ENCODE measurements at places on chromosomes 6 and 20.

DNA sequence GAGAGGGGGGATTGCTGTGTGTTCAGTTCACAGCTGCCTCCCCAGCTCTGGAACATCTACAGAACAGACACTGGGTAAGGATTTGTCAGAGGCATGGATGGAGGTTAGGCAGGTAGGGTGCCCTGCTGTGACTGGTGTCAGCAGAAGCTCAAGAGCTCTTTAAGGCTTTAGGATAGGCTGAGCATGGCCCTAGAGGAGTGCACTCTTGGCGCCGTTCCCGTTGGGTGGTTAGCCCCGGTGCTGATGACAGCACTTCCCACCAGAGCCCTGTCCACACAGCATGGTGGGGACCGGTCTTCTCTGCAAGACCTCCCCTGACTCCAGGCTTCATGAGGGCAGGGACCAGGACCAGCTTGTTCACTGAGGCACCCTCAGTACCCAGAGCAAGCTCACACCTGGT lies 262.0 kb downstream of the BMP7 start:
- no peak for DNase-seq
- H3K4me3 ChIP-seq: no peak overlapping the region

- DNase-seq: no peak
- H3K4me1 ChIP-seq: no peaks in the 10 kb centered on the region
- H3K27ac ChIP-seq: no peak overlapping the region
- H3K36me3 ChIP-seq: no peaks in the 10 kb centered on the region
- no peaks in the 10 kb centered on the region for H3K27me3 ChIP-seq
- H3K4me3 ChIP-seq: no peak overlapping the region
Observed at GRCh38 chr6:33610067-33610466, 11.1 kb upstream of the ITPR3 start.

- H3K27ac ChIP-seq: no peak overlapping the region
- no peaks in the 10 kb centered on the region for H3K27me3 ChIP-seq
- no peak for DNase-seq
- no peak overlapping the region for H3K4me3 ChIP-seq
Observed at GRCh38 chr6:91464718-91465117, 877.8 kb upstream of the MAP3K7 start.

GRCh38 chr6:166267526-166267925 lies 40.7 kb downstream of the PRR18 start:
- no peaks in the 10 kb centered on the region for H3K4me1 ChIP-seq
- H3K4me3 ChIP-seq: no peak overlapping the region
- no peak overlapping the region for H3K27ac ChIP-seq
- no peaks in the 10 kb centered on the region for H3K27me3 ChIP-seq
- no peak for DNase-seq
- no peaks in the 10 kb centered on the region for H3K36me3 ChIP-seq

DNA sequence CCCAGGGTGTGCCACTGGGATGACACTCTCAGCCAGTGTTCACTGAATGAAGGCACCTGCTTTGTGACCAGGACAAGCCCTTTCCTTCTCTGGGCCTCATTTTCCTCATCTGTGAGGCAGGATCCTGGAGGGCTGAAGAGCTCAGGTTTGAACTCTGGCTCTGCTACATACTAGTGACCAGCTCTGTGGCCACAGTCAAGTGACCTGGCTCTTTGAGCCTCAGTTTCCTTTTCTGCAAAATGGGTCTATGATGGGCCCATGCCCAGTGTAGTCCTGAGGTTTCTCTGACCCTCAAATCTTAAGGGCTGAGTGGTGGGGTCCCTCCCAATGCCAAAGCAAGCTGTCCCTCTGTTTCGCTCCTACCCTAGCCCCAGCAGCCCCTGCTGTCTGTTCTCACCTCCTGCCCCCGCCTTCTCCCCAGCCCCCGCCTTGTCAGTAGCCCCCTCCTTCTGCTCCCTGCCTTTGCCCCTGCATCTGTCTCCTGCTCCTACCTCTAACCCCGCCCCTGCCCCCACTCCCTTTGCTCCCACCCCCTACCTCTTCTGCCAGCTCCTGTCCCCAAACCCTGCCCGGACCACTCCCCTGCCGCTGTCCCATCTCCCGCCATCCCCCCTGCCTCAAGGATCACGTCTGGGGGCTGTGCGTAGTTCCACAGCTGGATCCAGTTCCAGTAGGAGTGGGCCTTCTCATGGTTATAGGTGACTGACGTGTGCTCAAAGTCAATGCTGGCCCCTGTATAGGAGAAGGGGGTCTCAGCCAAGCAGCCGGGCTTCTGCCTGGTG lies 17.0 kb downstream of the SUN5 start:
- no peaks in the 10 kb centered on the region for H3K4me1 ChIP-seq
- H3K36me3 ChIP-seq: no peaks in the 10 kb centered on the region
- H3K27ac ChIP-seq: no peak overlapping the region
- H3K27me3 ChIP-seq: no peaks in the 10 kb centered on the region
- no peak for DNase-seq

DNA sequence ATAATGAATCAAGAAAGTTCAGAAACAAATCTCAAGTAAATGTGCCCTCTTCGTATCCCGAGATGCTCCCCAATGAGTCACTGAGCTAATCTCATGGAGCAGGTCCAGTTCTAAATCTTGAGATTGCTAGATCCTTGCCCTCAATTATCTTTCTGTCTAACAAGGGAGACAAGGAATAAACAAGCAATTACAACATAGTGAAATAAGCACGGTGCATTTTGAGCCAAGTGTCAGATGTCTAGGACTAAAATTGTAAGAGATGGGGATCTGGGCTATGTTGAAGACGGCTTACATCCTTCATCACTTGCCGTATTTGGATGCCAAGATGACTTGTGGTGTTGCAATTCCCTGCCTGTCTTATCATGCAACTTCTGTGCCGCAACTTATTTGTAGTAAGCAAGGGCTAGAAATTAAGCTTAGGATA lies 56.5 kb upstream of the ADGRF1 start:
- DNase-seq: no peak
- H3K27me3 ChIP-seq: no peaks in the 10 kb centered on the region
- H3K4me3 ChIP-seq: no peak overlapping the region
- peaks cover 9% of the 10 kb centered on the region for H3K4me1 ChIP-seq
- no peaks in the 10 kb centered on the region for H3K36me3 ChIP-seq

DNA sequence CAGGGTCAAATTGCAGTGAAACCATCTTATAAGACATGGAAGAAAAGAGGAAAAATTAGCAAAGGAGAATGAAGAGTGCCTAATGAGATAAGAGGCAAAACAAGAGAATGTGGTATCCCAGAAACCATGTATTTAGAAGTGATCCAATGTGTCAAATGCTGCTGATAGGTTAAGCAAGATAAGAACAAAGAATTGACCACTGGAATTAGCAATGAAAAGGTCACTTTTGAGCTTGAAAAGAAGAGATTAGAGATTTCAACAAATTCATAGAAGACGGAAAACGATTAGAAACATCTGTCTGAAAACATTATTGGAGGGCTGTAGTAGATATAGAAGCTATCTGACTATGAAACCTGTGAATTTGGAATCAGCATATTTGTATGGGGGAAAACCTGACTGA lies 112.2 kb downstream of the AHI1 start:
- no peaks in the 10 kb centered on the region for H3K27me3 ChIP-seq
- H3K4me3 ChIP-seq: no peak overlapping the region
- H3K36me3 ChIP-seq: no peaks in the 10 kb centered on the region
- H3K27ac ChIP-seq: no peak overlapping the region
- DNase-seq: no peak

DNA sequence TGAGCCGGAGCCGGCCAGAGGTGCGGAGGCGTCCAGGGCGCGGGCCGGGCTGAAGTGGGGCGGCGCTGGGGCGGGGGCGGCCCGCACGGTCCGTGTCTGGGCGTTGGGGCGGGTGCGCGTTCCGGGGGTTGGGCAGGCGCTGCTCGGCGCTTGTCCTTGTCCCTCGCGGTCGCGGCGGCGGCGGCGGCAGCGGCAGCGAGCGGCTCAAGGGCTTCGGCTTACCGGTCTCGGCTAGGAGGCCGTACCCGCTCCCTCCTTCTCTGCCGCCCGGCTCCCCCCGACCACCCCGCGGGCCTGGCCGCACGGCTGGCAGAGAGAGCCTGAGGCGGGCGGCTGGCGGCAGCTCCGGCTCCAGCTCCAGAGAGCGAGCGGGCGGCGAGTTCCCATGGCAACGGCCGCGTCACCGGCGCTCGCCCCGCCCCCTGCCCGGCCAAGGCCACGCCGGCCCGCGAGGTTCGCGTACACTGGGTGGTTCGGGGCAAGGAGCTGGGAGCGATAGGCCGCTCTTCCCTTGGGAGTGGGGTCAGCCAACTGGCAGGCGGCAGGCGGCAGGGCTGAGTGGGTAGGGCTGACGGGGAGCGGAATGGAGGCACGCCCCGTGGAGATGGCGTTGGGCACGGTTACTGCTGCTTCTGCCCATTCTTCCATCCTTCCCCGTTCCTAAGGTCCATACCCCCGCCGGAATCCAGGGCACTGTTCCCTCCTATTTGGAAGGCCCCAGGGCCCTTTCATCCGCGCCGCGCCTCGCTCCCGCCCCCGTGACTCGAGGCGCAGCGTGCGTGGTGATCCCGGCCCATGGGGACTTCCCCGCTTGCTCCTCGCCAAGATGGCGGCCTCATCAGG lies at the start of gene LRRC73:
Gene LRRC73 (minus strand): TSS at position 363 of the 843 bp plus-strand sequence. CDS start 561 bp downstream, outside the sequence.
- H3K36me3 ChIP-seq: peaks cover 20% of the 10 kb centered on the region
- H3K4me1 ChIP-seq: peaks cover 36% of the 10 kb centered on the region
- no peaks in the 10 kb centered on the region for H3K27me3 ChIP-seq
- DNase-seq: peak; percentile 93
- peak within 1 kb of the TSS; percentile 71 for H3K27ac ChIP-seq

DNA sequence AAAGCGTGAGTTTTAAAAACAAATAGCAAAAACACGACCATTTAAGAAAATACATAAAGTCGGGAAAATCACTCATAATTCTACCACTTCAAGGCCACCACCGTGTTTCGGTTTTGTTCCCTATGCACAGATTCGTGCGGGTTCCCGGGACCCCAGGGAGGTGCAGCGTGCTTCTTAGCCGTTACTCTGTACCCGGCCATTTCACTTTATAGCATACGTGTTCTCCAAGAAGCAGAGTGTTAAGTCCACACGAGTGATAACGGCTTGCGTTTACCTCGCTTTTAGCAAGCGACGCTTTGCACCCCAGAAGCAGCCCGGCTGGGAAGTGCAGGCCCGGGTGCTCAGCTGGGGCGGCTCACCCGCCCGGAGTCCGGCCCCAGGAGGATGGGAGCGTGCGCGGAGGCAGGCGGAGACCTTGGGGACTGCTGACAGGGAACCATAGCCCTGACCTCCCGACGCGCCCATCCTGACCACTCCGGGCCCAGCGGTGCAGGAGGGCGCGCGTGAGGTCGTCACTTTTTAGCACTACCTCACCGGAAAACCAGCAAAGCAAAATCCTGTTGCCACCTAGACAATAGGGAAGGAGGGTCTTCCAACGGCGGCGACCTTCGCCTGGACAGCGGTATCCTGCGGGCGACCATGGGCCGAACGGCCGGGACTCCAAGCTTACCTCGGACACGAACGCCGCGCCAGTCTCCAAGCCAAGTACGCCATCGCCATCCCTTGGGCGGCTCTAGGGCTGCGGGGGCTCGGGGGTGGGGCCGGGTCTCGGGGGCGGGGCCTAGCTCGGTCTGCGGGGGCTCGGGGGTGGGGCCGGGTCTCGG lies at the start of gene ECI2:
Gene ECI2 (minus strand): TSS at position 735 of the 824 bp plus-strand sequence. CDS start 15 bp downstream, at position 720.
- H3K27ac ChIP-seq: peak within 1 kb of the TSS; percentile 94
- peaks cover 53% of the 10 kb centered on the region for H3K4me1 ChIP-seq
- H3K4me3 ChIP-seq: peak within 1 kb of the TSS; percentile 69
- H3K36me3 ChIP-seq: peaks cover under 1% of the 10 kb centered on the region
- peak; percentile 71 for DNase-seq

DNA sequence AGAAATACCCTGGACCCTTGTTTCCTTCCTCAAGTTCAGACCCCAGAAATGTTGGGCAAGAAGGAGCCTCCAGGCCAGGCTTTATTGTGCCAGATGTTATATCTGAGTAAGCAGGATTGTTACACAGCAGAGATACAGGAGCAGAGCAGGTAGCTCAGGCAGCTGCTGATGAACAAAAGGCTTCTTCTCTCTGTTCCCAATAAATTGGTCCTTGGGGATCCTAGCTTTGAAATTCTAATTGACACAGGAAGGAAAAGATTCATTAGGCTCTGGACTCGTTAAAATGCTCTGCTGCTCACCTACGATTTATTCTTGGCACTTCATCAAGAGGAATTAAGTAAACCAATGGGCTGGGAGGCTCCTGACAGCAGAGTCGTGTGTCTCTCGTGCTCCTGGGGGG lies 54.2 kb downstream of the RALY start:
- peaks cover 25% of the 10 kb centered on the region for H3K4me1 ChIP-seq
- H3K36me3 ChIP-seq: no peaks in the 10 kb centered on the region
- H3K4me3 ChIP-seq: no peak overlapping the region

- no peaks in the 10 kb centered on the region for H3K27me3 ChIP-seq
- no peaks in the 10 kb centered on the region for H3K36me3 ChIP-seq
- no peaks in the 10 kb centered on the region for H3K4me1 ChIP-seq
- DNase-seq: no peak
Observed at GRCh38 chr20:40860487-40860902, 168.1 kb upstream of the TOP1 start.

- H3K27me3 ChIP-seq: no peaks in the 10 kb centered on the region
- no peak for DNase-seq
- H3K4me1 ChIP-seq: no peaks in the 10 kb centered on the region
- H3K36me3 ChIP-seq: no peaks in the 10 kb centered on the region
- H3K4me3 ChIP-seq: no peak overlapping the region
Observed at GRCh38 chr20:42083280-42083679, 465.1 kb upstream of the CHD6 start.

DNA sequence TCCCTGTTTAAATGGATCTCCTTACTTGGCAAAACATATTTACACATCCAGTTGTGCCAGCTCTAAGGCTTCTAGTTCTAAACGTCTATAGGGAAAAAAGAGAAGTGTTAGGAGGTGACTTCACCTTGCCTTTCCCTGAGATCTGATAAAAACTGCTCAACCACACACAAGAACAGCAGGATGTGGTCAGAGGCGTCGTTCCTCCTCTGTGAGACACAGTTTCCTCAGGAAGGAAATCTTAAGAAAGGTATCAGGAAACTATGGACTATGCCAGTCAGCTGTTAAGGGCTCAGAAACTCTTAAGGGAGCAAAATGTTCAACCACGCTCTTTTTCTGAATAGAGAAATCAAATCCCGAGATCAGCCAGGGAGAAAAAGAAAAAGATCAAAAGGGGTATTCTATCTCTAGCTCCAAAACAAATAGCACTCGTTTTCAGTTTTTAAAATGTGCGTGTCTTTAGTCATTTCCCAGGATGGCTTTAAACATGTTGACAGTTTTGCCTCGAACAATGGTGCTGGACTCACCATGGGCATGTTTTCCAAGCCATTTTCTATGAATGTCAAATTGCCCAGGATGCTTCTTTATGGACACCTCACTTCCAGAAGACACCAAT lies 154.5 kb downstream of the HACE1 start:
- H3K27me3 ChIP-seq: no peaks in the 10 kb centered on the region
- no peak overlapping the region for H3K4me3 ChIP-seq
- H3K36me3 ChIP-seq: no peaks in the 10 kb centered on the region
- H3K27ac ChIP-seq: no peak overlapping the region

DNA sequence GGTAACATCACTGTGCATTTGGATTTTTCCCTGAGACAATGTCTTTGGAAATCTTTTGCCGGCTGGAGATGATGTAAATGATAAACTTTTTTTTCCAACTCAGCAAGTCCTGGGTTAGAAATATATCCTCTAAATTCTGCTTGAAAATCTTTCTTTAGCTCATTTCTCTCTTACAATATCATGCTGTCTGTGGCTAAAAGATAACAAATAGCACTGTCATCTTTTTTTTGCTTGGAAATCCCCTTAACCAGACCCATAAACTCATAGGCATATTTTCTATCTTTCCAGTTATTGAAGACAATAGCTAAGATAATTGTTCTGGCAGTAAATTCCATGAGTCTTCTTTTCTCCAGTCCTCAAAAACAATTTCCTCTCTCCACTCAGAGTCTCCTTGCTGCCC lies 481.5 kb downstream of the NKAIN2 start:
- no peaks in the 10 kb centered on the region for H3K27me3 ChIP-seq
- no peaks in the 10 kb centered on the region for H3K4me1 ChIP-seq
- no peak for DNase-seq
- no peak overlapping the region for H3K4me3 ChIP-seq

Measured in body of pancreas (tissue), 4 donors.